Lung (tissue), 17 donors: ENCODE measurements at places on chromosomes 7 and 10.

- DNase-seq = no peak
Measured at GRCh38 chr7:45407730-45408408, 166.3 kb upstream of the ADCY1 start.

- DNase-seq = no peak
Measured at GRCh38 chr10:110007161-110007700, 553 bp upstream of the ADD3 start.

DNA sequence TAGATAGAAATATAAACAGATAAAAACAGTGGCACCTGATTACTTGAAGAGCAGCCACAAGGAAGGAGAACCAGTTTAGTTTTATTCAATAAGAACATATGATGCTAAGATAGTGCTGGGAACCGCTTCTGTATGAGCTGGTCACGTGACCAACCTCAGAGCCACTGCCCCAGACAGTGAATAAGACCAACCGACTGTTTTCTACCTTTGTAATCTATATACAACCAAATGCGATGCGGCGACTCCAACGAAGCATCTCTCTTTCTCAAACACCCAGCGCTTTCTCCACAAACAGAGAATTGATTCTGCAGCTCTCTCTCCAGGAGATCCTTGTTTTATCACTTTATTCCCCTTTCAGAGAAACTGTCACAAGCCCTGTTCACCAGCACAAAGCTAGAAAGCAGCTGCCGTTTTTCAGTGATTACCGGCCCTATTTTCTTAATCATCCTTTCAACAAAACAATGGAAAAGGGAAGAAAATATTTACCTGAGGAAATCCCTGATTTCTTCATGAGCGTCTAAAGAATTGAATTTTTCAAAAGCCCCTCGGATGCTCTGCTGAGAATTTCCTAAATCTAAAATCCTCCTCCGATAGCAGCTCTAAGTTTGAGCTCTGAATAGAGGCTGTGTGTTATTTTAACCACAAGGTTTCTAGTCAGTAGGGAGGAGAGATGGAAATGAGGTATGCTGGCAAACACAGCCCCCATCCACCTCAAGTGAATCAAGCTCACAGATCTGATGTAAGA, 55.7 kb upstream of the JCAD start:
- peak; percentile 41 for DNase-seq

GRCh38 chr7:77684030-77684429, 12.2 kb upstream of the RSBN1L start:
- no peak for DNase-seq

DNA sequence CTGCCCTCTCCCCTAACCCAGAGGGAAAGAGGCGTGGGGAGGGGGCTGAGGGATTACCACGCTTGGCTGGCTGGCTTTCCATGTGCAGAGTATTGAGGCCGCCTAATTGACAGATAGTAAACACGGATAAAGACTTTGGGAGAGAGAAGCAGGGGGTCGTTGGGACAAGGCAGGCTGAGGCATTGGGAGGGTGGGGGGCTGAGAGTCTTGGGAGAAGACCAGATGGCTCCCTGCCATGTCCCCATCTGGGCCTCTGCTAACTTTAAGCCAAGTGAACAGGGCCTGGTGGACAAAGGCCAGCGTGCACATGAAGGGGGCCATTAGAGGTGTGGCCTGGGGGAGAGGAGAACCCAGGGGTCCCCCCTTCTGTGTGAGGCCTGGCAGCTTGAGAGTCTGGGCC, 55.4 kb upstream of the MXI1 start:
- peak; percentile 95 for DNase-seq

DNA sequence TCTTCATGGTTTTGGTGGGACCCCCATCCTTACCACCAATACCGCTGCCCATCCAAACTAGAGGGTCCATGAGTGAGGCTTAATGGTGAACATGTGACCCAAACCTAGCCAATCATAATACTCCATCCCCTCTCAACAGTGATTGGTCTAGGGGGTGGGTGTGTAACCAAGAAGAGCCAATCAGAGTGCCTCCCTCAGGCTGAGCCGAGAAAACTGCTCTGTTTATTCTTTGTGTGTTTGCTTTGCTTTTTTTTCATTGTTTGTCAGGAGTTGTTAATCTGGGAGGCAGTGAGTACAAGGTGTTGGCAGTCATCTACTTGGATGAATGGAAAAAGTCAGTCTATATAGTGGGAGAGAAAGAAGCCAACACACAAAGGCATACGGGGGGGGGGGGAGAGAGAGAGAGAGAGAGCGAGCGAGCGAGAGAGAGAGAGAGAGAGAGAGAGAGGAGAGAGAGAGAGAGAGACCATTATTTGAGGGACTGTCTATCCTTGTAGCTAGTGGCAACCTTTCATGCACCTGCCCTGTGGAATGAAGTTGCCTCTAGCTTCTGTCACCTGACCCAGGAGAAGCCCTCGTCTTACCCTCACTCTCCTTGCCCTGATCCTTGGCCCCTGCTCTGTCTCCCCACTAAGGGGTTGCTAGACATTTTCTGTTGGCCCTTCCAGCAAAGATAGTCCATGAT, 441.7 kb downstream of the TYW1 start:
- no peak for DNase-seq

GRCh38 chr10:128576943-128577670, 450.9 kb upstream of the MKI67 start:
- no peak for DNase-seq

- no peak for DNase-seq
Measured at GRCh38 chr7:41760293-41760692, 57.4 kb upstream of the INHBA start.

- peak; percentile 17 for DNase-seq
Measured at GRCh38 chr10:61821153-61821552, 80.3 kb upstream of the ARID5B start.

GRCh38 chr7:102063690-102064180, 222.9 kb upstream of the SH2B2 start:
- no peak for DNase-seq

DNA sequence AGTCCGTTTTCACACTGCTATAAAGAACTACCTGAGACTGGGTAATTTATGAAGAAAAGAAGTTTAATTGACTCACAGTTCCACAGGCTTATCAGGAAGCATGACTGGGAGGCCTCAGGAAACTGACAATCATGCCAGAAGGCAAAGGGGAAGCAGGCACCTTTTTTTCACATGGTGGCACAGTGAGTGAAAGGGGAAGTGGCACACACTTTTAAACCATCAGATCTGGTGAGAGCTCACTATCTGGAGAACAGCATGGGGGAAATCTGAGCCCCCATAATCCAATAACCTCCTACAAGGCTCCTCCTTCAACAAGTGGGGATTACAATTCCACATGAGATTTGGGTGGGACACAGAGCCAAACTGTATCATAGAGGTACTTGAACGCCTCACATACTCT, 30.0 kb downstream of the AGR3 start:
- DNase-seq = no peak

DNA sequence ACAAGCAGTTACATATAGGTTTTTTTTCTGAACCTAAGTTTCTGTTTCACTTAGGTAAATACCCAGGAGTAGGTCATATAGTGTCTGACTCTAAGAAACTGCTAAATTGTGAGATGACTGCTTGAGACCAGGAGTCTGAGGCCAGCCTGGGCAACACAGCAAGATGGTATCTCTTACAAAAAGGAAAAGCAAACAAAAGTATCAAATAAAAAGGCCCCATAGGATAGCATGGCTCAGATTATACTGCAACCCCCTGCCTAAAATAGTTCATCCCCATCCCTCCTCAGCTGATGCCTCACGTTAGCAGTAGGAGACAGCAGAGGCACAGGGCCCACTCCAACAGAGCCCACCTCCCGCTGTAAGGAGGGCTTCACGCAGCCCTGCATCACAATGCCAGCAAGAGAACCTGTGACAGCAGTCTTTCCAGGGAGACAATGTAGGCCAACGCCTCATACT, 90.3 kb downstream of the SRPK2 start:
- no peak for DNase-seq

- DNase-seq = peak; percentile 38
Measured at GRCh38 chr7:66206119-66206933, 1.2 kb downstream of the TPST1 start.

DNA sequence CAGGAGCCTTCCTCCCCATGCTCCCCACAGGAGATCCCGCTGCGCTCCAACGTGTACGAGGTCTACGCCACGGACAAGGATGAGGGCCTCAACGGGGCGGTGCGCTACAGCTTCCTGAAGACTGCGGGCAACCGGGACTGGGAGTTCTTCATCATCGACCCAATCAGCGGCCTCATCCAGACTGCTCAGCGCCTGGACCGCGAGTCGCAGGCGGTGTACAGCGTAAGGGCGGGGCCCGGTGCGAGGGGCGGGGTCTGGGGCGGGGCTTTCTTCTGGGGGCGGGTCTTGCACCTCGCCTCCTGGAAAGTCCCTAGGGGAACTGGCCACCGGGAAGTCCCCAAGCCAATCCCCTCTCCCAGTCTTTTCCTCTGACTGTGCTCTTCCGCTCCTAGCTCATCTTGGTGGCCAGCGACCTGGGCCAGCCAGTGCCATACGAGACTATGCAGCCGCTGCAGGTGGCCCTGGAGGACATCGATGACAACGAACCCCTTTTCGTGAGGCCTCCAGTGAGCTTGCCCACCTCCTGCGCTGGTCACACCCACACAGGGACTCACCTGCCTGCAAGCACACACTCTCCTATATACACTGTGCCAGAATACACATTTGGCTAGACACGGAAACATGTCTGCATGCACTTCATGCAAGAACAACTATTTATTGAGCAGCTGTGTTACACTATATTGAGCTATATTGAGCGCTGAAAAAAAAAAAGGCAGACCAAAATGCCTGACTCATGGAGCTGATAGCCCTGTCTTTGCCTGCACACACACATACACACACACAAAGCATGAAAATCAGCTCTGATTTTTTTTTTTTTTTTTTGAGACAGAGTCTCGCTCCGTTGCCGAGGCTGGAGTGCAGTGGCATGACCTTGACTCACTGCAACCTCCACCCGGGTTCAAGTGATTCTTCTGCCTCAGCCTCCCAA, 32.7 kb upstream of the VSIR start:
- peak; percentile 13 for DNase-seq

DNA sequence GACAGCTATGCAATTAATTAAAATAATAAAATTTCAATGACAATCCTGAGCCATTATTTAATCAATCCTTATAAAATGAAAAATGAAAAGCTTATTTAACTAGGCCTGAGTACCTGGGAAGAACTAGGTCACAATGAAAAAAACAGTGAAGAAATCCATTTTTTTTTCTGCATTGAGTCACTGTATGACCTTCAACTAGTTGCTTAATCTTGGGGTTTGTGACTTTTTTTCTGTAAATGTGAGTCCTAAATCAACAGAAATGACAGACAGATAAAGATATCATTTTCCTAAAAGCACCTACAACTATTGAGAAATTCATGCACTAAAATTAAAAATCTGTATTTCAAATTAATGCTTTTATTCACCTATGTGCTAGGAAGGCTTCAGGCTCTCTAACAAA, 96.8 kb downstream of the TMEM26 start:
- no peak for DNase-seq

- peak; percentile 14 for DNase-seq
Measured at GRCh38 chr10:76550806-76551205, 1086.8 kb downstream of the KCNMA1 start.

DNA sequence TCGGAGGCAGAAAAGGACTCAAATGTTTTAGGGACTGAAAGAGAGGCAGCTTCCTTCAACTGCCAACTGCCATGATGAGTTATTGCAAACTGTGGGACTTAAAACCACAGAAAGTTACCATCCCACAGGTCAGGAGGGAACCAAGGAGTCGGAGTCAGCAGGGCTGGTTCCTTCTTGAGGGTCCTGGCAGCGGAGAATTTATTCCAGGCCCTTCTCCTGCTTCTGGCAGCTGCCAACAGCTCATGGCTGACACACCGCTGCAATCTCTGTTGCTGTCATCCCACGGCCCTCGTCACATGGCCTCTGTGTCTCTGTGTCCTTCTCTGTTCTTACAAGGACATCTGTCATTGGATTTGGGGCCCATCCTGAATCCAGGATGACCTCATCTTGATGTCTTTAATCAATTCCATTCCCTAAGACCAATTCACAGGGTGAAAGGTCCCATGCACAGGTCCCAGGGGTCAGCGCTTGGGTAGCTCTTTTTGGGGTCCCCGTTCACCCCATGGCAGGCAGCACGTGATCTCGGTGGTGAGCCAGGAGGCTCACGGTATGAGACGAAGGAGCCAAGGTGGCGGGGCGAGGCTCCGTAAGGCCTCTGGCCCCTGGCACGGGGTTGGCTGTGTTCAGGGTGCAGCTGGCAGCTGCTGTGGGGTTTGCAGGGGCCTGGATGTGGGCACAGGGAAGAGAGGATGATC, 27.4 kb upstream of the PSMG3 start:
- no peak for DNase-seq

GRCh38 chr10:45100429-45100828, 99.7 kb downstream of the ZNF22 start:
- no peak for DNase-seq

DNA sequence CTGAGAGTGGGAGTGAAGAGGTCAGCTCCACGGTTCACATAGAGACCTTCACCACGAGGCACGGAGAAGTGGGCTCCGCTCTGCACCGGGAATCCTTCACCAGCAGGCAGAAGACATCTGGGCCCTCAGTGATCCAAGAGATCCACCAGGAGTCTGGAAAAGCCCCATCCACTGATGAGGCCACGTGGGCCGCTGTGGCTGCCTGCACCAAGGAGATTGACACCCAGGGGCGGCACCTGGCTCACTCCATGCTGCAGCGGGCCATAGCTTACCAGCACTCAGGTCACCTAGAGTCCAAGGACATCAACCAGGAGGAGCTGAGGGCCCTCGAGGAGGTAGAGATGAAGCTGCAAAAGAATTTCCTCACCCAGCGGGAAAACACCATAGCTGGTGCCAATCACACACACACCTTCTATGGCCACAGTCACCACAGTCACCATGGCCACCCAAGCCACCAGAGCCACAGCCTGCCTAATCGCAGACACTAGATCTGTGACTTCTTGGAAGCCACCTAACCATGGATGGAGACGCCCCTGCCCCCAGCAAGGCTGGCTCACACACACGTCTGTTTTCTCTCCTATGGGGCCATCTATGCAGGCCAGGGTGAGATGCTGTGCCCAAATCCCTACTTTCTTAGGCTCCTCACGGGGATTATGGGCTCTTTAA, 694 bp downstream of the C10orf62 start:
- DNase-seq = no peak

DNA sequence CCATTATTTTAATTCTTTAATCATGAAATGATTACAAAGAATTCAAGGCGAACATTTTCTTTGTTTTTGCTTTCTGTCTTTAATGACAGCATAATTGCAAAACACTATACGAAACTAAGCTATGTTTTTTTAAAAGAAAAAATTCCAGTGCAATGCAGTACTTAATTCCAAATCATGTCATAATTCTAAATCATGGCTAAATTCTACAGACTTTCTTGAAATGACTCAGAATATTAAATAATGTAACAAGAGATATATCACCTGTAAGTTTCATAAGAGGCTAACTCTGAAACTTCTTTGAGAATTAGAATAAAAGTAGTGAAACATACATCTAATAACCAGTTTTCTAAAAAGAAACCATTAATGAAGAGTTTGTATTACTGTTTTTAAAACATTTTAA, 671.6 kb downstream of the PARD3 start:
- DNase-seq = peak; percentile 43
